ENCODE measurements at places on chromosomes 12 and 14.

GRCh38 chr14:82190742-82191141 lies 657.1 kb upstream of the SEL1L start:
- DNase-seq = no peak

DNA sequence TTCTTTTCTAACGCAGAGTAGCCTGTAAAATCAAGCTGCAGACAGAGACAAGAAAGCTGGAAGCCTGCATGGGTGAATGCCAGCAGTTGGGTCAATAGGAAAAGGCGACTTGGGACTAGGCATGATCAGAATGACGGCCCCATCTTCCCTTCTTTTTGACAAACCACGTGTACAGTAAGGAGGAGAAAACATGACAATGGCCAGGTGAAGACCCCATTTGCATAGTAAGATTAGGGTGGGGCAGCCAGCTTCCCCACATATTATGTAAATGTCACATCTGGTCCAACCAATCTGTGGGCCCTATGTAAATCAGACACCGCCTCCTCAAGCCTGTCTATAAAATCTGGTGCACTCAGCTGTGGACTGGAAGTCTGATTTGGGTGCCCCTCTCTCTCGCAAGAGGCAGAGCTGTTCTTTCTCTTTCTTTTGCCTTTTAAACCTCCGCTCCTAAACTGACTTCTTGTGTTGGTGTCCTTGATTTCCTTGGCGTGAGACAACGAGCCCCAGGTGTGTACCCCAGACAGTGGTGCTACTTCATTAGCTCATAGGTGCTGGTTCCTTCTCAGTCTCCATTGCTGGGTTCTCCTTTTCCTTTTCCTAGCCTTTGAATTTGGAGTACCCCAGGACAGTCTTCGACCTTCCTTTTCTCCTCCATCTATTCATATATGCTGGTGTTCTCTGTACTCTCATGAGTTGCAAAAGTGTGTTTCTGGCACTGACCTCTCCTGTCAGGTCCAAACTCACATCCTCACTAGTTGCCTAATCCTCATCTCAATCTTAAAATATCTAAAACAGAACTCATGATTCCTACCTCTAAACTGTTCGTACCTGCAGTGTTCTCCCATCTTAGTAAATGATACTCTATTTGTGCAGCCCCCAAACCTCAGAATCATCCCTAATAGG lies 9.4 kb upstream of the DHRS7 start:
- DNase-seq = no peak

- no peak for DNase-seq
These were observed 69.3 kb downstream of the ETV6 start for GRCh38 chr12:11718768-11719253.

GRCh38 chr12:10113075-10113474 lies 14.3 kb upstream of the CLEC1A start:
- no peak for DNase-seq

All from glomerular endothelial cell (primary cell).